NCI-H1048 (cell line): ENCODE measurements at places on chromosomes 4 and X.

GRCh38 chrX:108131471-108131870, 39.9 kb downstream of the ATG4A start:
- DNase-seq, result no peak

DNA sequence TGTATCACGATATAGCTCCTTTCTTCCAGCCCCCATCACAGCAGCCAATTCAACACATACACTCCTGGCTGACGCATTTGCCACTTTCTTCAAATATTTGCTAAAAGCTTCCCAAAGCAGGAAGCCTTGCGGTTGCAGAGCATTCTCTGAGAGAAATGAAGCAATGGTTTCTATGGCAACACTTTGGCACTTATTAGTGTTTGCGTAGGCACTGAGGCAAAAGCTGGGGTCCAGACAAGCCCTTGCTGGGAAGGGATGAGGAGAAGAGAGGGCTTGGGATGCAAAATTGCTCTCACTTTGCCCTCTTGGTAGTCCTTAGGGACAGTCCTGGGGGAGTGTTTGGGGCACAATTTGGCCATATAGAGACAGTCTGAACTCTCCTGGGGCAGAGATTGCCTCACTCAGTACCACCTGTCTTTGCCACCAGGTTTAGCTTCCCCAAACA, 55.0 kb upstream of the PAK3 start:
- no peak for DNase-seq

GRCh38 chr4:101125045-101125942, 222.0 kb downstream of the PPP3CA start:
- DNase-seq, result no peak

DNA sequence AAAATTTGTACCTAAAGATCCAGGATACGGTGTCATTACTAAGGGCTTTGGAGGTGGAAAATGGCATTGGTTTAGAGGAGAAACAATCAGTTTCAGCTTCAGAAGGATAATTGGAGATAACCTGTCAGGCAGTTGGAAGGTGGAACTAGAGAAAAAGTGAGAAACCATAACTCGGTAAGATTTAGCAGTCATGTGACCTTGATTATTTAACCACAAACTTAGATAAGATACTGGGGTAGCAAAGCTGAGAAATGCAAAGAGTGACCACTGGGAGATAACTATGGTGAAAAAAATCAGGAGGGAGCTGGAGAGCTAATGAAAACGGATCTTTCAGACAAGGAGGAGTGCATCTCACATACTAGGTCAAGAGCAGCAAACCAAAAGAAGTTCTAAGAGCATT, 58.3 kb upstream of the SMARCA5 start:
- no peak for DNase-seq

- no peak for DNase-seq
Observed at GRCh38 chr4:38565271-38566199, 98.5 kb upstream of the KLF3 start.

DNA sequence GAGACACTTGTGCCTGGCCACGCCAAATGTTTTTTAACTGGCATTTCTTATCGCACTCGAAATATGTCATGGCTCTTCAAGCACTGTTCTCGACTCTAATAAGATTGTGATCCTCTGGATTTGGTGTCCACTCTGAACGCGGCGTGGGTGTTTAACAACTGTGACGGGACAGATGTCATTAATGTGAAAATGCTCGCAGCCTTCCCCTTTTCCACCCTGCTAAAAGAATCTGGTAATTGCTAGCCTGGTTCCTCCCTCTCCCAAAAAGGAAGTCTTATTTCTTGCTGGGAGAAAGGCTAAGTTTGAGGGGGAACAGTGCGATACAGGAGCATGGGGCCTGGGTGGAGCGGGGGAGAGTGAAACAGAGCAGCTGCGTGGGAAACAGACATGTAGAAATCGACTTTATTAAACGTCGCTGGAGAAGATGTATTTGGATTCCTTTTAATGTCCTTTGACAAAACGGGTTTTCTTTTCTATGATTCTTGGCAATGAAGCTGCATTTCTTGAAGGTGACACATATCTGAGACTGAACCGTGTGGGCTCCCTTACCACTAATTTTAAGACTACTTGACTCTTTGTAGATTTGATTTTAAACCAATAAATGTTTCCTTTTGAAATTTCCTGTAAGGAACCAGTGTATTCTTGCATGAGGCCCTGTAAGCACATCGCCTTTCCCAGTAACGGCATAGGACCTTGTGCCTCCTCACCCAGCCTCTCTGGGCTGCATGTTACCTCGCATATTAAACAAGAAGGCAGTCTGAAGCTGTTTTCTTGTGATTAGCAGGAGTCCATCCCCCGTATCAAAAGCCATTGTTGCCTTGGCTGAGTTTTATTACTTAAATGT, 17.8 kb downstream of the TBC1D1 start:
- DNase-seq, result no peak

- DNase-seq, result no peak
Observed at GRCh38 chr4:146545102-146545501, 23.4 kb upstream of the SLC10A7 start.

DNA sequence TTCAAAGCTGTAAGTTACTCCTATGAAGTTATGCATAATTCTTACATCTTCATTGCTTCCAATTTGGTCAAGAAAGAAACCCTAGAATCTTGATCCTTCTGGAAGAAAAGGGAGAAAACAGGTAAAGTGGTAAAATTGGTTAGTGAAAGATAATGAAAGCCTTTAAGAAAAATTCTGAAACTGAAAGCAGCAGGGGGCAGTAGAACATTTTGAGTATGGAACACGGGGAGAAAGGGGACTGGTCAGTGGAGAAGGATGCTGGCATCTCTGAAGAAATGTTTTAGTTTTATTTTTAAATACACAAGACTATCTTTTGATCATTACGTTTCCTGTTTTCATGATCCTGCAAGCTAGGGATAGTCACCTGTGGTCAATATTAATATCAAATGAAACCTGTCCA, 54.3 kb downstream of the SLIT2 start:
- no peak for DNase-seq

GRCh38 chrX:81615979-81616378, 414.1 kb downstream of the SH3BGRL start:
- DNase-seq, result no peak
